Neural crest cell (in vitro differentiated cells): ENCODE measurements at places on chromosomes 3 and 15. TPM values are rescaled to one million over a fixed set of nuclear protein-coding genes. Genes with fewer than 3 reads are reported as not detected.

The AGBL1 gene
- 0.05 and 0.07 TPM in 2 replicates for total RNA-seq

The SCN11A gene
- 0.48 and 0.63 TPM in 2 replicates for total RNA-seq

The CPNE9 gene
- 0.48 and 1.3 TPM in 2 replicates for total RNA-seq

DNA sequence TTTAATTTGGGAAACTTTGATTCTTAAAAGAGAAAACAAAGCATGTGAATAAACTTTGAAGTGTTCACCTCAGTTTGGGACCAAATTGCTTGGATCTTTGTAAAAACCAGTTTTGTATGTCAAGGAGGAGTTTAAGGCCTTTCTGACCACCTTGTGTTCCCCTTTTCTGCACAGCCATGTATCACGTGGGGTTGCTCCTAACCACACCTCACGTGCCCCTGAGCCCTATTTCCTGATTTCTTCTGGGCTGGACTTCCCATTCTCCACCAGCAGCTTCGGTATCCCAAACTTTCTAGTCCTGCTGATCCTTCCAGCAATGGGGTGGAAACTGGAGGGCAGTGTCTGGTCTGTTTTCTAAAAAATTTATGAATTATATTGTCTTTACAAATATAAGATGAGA lies 76.4 kb upstream of the STT3B start:
- DNase-seq = no peak
- peaks cover 7% of the 10 kb centered on the region for H3K36me3 ChIP-seq
- H3K27me3 ChIP-seq = no peaks in the 10 kb centered on the region
- H3K27ac ChIP-seq = no peak overlapping the region
- H3K4me3 ChIP-seq = no peak overlapping the region

The TRAIP gene
- 33.4 and 38.1 TPM in 2 replicates for total RNA-seq

DNA sequence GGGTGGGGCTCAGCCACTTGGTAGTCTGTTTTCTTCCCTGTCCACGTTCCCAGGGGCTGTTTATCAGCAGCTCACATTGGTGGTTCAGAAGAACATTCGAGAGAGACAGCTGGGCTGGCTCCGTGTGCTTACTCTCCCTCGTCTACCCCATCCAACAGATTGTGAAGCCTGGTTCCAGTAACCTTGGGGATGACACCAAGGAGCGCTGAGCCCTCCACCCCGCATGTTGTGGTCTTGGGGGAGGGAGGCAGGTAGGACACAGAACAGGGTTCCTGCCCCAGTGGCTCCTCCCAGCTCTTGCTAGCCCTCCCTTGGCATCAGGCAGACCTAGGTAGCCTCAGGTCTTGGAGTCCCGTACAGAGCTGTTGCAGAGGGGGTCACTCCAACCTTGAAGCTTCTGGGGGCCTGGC lies 33.1 kb downstream of the KLF13 start:
- H3K27ac ChIP-seq = no peak overlapping the region
- H3K27me3 ChIP-seq = no peaks in the 10 kb centered on the region
- no peak overlapping the region for H3K4me3 ChIP-seq
- H3K4me1 ChIP-seq = peaks cover 46% of the 10 kb centered on the region
- H3K36me3 ChIP-seq = no peaks in the 10 kb centered on the region

The ZNF80 gene
- total RNA-seq = not detected in 2 replicates

- H3K4me1 ChIP-seq = peaks cover 18% of the 10 kb centered on the region
- DNase-seq = no peak
- H3K36me3 ChIP-seq = no peaks in the 10 kb centered on the region
- H3K4me3 ChIP-seq = no peak overlapping the region
- peaks cover 14% of the 10 kb centered on the region for H3K27me3 ChIP-seq
- no peak overlapping the region for H3K27ac ChIP-seq
These were observed 5.6 kb downstream of the GALNT15 start for GRCh38 chr3:16179771-16180736.

DNA sequence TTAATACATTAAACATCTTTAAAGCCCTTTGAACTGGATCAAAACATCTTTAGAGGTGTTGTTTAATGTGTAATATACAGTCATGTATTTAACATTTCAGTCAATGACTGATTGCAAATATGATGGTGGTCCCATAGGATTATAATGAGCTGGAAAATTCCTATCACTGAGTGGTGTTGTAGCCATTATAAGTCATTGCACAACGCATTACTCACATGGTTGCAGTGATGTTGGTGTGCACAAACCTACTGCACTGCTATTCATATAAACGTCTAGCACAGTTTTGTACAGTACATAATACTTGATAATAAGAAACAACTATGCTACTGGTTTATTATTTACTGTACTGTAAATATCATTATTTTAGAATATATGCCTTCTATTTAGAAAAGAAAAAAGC lies 75.6 kb downstream of the DTWD1 start:
- no peaks in the 10 kb centered on the region for H3K36me3 ChIP-seq
- H3K4me1 ChIP-seq = peaks cover 4% of the 10 kb centered on the region
- no peak overlapping the region for H3K4me3 ChIP-seq
- no peaks in the 10 kb centered on the region for H3K27me3 ChIP-seq
- no peak overlapping the region for H3K27ac ChIP-seq
- no peak for DNase-seq

DNA sequence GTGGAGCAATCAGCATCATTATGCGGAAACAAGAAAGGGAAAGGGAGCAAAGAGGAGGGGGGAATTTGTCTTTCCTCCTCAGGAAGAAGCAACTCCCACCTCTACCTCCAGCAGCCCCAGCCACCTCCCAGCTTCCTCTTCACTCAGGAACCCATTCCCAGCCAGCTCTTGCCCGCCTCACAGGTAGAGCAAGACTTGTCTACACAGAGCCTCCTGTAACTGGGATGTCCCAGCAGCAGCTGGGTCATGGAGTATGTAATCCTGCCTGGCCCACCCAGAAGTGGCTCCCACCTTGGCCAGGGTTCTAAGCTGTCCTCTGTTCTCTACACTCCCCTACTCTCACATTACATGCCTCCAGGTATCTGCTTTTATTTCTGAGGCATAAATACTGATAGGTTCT lies 14.0 kb downstream of the IGDCC3 start:
- peaks cover 71% of the 10 kb centered on the region for H3K4me1 ChIP-seq
- peaks cover 9% of the 10 kb centered on the region for H3K36me3 ChIP-seq
- DNase-seq = no peak
- H3K27ac ChIP-seq = no peak overlapping the region
- H3K4me3 ChIP-seq = no peak overlapping the region

DNA sequence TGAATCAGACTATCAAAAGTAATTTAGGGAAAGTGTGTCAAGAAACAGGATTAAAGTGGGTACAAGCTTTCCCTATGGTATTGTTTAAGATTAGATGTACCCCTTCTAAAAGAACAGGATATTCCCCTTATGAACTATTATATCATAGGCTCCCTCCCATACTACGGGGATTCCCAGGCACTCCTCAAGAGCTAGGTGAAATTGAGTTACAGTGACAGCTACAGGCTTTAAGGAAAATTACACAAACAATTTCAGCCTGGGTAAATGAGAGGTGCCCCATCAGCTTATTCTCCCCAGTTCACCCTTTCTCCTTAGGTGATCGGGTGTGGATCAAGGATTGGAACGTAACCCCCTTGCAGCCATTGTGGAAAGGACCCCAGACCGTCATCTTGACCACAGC lies 240.8 kb upstream of the CNTN6 start:
- no peak overlapping the region for H3K27ac ChIP-seq
- H3K4me1 ChIP-seq = no peaks in the 10 kb centered on the region

DNA sequence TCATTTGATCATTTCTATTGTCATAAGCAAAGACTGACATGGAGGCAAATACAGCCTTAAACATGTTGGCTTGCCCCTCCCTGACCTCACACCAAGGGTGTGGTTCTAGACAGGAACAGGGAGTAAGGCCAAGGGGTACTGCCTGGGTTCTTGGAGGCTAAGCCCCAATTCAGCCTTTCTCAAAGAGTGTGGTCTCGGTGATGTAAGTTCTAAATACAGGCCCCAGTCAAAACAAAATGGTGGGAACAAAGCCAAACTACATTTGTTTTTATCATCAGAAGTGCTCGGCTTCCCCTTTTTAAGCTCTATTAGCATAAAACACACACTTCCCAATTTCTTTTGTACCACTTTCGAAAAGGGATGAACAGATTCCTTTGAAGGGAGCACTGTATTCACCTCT lies 129.5 kb downstream of the ATP8B4 start:
- H3K36me3 ChIP-seq = no peaks in the 10 kb centered on the region
- no peak for DNase-seq
- H3K27me3 ChIP-seq = no peaks in the 10 kb centered on the region
- H3K4me3 ChIP-seq = no peak overlapping the region
- H3K27ac ChIP-seq = no peak overlapping the region
- no peaks in the 10 kb centered on the region for H3K4me1 ChIP-seq

GRCh38 chr15:80379693-80380092 lies 24.5 kb upstream of the ARNT2 start:
- peaks cover 36% of the 10 kb centered on the region for H3K4me1 ChIP-seq
- H3K4me3 ChIP-seq = peak overlapping the region; percentile 50
- H3K36me3 ChIP-seq = peaks cover 8% of the 10 kb centered on the region
- DNase-seq = no peak
- no peaks in the 10 kb centered on the region for H3K27me3 ChIP-seq

- peak; percentile 49 for DNase-seq
- H3K27me3 ChIP-seq = peaks cover 3% of the 10 kb centered on the region
- no peaks in the 10 kb centered on the region for H3K36me3 ChIP-seq
- peak overlapping the region; percentile 96 for H3K27ac ChIP-seq
- H3K4me3 ChIP-seq = peak overlapping the region; percentile 98
These were observed 1.9 kb downstream of the GNAI2 start for GRCh38 chr3:50237754-50238548.

The LDHAL6B gene
- not detected in 2 replicates for total RNA-seq

The AADAC gene
- not detected in 2 replicates for total RNA-seq

DNA sequence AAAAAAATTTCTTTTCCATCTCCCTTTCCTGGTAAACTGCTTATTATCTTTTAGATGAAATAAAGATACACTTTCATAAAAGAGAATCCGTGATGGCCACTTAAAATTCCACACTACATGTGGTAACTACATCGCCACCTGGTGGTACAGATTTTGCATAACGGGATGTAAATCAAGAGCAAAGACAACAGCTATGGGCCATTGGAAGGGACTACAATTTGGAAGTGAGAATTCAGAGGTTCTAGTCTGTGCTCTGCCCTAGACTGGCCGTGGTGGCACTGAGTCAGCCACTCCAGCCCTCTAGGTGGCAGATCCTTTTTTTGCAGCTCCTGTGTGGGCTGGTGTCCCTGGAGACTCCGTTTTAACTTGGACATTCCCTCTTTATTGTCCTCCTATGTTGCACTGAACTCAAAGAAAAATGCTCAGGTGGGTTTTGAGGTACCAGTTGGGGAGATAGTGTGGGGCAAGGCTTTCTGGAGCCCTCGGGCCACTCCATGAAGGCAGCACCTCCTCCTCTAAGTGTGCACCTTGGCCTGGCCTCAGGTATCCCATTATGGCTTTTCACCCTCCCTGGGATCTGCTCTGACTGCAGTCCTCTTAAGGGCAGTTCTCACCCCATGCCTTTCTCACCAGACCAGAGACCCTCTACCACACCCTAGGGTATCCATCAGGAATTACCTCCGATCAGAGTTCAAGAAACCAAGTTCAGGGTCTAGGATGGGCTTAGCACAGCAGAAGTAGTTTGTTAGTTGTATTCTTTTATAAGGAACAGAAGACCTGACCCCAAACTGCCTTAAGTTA lies 54.9 kb downstream of the SPSB4 start:
- H3K4me3 ChIP-seq = no peak overlapping the region
- DNase-seq = peak; percentile 72
- H3K4me1 ChIP-seq = peaks cover 71% of the 10 kb centered on the region
- H3K27me3 ChIP-seq = no peaks in the 10 kb centered on the region
- no peak overlapping the region for H3K27ac ChIP-seq
- H3K36me3 ChIP-seq = peaks cover 18% of the 10 kb centered on the region

The FEZF2 gene
- total RNA-seq = 0.18 and 0.28 TPM in 2 replicates

DNA sequence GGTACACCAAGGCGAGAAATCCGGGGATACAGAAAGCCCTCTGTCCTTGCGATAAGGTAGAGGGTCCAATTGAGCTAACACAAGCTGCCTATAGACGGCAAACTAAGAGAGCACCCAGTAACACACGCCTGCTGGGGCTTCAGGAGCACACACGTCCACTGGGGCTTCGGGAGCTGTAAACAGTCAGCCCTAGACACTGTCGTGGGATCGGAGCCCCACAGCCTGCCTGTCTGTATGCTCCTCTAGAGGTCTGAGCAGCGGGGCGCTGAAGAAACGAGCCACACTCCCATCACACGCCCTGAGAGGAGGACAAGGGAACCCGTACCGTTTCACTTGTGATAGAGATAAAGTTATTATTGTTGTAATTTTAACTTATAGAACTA lies 486 bp downstream of the SAMMSON start:
- no peaks in the 10 kb centered on the region for H3K36me3 ChIP-seq
- peak; percentile 18 for DNase-seq
- no peaks in the 10 kb centered on the region for H3K27me3 ChIP-seq
- no peak overlapping the region for H3K4me3 ChIP-seq

GRCh38 chr15:76711351-76711827 lies 193.8 kb downstream of the SCAPER start:
- H3K36me3 ChIP-seq = peaks cover 21% of the 10 kb centered on the region
- no peaks in the 10 kb centered on the region for H3K4me1 ChIP-seq
- H3K27me3 ChIP-seq = no peaks in the 10 kb centered on the region
- DNase-seq = no peak
- no peak overlapping the region for H3K4me3 ChIP-seq

DNA sequence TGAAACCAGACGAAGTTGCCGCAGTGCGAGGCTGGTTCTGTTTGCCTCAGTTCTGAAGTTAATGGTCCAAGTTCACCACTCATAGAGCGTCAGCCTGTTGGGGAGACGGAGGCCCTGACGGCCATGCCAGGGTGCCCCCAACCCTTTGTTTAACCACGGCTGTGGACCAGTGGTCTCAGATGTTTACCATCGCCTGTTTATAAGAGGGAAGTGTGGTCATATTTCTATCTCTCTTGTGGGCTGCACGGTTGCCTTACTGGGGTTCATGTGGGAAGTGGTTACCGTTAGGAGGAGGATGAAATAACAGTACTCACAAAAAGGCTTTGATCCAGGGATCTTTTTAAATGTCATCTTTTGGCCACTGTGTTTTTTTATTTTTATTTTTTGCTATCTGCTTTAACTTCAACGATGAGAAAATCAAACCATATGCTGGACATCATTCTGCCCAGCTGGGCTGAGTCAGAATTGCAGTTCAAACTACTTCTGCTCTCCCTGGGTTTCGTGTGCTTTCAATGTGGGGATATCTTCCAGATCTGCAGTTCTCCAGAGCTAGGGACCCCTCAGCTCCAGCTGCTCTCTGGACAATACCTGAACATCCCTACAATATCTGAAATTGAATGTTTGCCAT lies 17.8 kb downstream of the SMAD3 start:
- H3K4me3 ChIP-seq = no peak overlapping the region
- no peak for DNase-seq

GRCh38 chr15:33136353-33136752 lies 58.2 kb downstream of the FMN1 start:
- no peak for DNase-seq
- H3K27me3 ChIP-seq = no peaks in the 10 kb centered on the region
- H3K36me3 ChIP-seq = no peaks in the 10 kb centered on the region
- no peak overlapping the region for H3K27ac ChIP-seq
